Stimulated activated CD4-positive, alpha-beta T cell treated with anti-CD3 and anti-CD28 coated beads, Interleukin-2, amount 100 ng/mL, for 24 hours (primary cell): ENCODE measurements at places on chromosomes 2 and 18.

- DNase-seq = no peak
Observed at GRCh38 chr2:132668189-132668823, 1.7 kb downstream of the LYPD1 start.

DNA sequence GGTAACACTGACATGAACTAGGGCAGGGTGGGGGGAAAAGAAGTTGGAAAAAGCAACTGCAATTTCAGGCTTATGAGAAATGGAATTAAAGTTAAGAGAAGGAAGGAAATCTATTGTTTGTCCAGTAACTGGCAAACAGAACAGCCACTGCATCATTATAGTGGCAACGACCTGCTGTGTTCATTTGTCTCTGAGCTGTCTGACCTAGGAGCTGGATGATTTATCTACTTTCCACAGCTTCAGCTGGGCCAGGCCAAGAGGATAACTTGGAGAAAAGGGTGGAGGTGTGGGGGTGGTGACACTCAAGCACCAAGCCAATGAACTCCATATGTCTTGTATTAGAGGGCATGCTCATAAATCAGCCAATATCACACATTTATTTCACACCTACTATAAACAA is 291.5 kb upstream of the KLHL29 start:
- no peak for DNase-seq

GRCh38 chr2:121419081-121419699 is 111.5 kb upstream of the RNU4ATAC start:
- no peak for DNase-seq

GRCh38 chr18:75003039-75003438 is 205.9 kb downstream of the PTGR3 start:
- DNase-seq = no peak

DNA sequence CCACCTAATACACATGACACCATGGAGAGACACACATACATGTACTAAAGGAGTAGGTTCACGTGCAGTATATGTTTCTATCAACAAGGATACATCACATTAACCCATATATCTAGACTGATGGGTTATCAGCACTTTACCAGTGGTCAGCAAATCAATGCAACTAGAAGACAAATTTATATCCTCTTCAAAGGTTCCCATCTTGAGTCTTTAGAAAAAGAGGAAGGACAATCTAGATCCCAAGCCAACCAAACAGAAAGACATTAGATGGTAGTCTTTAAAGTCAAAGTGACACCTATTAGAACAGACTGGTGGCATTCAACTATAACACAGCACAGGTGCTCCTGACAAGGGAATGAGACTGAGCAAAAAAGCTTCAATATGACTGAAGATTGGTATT is 13.8 kb upstream of the SERTAD2 start:
- DNase-seq = no peak
